Pancreas (tissue), 10 donors: ENCODE measurements at places on chromosomes 2 and 18. TPM values are rescaled to one million over a fixed set of nuclear protein-coding genes. Genes with fewer than 3 reads are reported as not detected.

Gene FLACC1
- total RNA-seq, result 0.74 TPM

Gene CEP192
- total RNA-seq, result 20.7 TPM

DNA sequence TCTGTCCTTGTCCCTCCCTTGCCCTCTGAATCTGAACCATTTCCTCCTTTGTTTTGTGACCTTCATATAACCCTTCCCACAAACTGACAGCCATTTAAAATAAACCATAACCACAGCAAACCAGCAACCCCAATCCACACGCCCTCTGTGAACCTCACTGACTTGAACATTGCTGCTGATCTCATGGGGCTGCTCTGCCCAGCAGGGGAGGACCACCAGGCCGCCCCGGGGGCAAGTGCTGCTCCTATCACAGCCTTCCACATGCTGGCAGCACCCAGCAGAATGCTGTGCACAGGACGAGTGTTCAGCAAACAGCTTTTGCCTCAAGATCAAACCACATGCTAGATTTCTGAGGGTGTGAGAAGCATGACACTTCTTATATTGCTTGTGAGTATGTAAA is 73.9 kb upstream of the UXS1 start:
- no peak for DNase-seq

DNA sequence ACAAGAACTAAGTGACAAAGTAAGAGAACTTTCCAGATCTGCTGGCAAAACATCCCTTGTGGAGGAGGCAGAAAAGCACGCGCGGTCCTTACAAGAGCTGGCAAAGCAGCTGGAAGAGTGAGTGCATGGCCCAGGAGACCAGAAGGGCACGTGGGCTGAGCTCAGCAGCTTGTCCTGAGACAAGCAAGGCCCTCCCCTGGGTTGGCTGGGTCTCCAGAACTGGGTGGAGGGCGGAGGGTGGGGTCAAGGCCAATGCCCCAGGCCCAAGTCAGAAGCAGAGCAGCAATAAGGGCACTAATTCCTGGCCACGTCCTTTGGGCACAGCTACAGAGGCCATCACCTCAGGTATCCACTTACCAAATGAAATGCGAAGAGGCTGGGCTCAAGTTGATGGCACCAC is 110.6 kb upstream of the TTC39C start:
- DNase-seq, result no peak

DNA sequence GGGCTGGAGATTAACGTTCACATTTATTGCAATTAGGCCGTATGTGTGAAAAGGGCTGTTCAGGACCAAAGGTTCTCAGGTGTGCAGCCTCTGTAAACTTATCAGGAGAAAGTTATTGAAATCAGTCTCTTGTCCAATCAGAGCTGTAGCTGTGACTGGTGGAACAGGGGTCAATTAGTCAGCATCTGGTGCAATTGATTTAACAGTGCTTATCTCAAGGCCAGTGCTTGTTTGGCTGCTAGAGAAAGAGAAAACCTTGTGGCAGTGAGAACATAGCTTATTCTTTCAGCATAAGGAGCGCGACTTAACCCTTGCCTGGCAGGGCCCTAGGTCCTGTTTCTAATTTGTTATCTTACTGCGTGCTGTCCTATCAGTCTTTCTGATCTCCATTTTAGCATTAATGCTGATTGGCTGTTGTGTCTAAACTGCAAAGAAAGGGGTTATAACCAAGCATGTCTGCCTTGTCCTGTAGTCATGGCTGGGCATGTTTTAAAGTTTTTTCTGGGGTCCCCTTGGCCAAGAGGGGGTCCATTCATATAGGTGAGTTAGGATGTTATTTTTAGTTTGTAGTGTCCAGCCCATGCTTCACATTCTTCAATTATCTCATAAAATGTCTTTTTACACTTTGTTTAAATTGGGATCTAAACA is 66.4 kb downstream of the CYB5A start:
- DNase-seq, result peak; percentile 77
